Hypothalamus (tissue), 51 donors: ENCODE measurements at places on chromosomes 2 and 18.

DNA sequence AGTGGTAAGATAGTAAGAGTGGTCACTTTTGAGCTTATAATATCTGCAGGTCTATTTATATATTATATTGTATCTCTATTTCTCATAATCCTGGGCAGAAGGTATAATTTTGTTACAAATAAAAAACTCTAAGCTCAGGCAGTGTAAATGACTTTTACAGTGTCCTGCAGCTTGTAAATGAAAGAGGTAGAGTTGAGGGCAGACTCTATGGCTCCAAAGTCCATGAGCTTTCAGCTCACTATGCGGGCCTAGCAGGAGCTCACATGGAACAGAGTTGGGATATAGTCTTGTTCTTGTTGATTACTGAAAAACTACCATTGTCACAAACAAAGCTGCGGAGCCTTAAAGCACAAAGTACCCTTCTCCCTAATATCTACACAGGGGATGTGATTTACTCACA lies 361.4 kb downstream of the LNPK start:
- DNase-seq: no peak

- no peak for DNase-seq
Measured at GRCh38 chr2:164890544-164890943, 48.9 kb upstream of the COBLL1 start.

- no peak for DNase-seq
Measured at GRCh38 chr2:47652061-47652690, 130.8 kb upstream of the MSH6 start.

DNA sequence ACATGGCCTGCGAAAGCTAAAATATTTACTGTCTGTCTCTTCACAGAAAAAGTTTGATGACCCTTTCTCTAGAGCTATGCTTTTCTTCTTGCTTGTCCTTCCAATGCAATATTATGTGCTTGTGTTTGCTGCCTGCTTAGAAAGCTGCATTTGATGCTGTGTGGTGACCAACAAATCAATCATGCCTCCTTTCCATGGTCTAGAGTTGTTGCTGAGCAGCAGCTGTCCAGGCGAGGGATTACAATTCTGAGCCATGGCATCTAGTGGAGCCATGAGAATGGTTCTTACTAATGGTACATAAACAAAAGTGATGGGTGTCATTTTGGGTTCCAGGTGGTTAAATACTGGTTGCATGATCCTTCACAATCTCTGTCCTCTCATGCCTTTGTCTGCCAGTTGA lies 1142.1 kb downstream of the DPP10 start:
- DNase-seq: no peak

DNA sequence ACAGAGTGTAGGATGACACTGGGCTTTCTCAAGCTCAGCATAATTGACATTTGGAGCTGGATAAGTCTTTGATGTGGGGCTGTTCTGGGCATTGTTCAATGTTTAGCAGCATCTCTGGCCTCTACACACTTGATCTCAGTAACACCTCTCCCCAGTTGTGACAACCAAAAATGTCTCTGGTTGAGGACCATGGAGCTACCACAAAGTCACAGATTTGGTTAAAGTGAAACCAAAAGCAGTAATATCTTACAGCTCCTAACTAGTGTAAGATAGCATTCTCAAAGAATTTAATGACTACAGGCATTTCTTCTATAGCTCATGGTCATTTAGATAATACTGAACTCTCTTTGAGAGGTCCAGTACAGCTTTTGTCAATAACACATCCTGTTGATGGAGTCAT lies 23.4 kb upstream of the PAX3 start:
- no peak for DNase-seq

- DNase-seq: no peak
Measured at GRCh38 chr18:42106784-42107183, 151.8 kb downstream of the PIK3C3 start.

- no peak for DNase-seq
Measured at GRCh38 chr2:237441605-237442274, 27.8 kb upstream of the COL6A3 start.

GRCh38 chr2:27262379-27263286 lies at the start of gene SLC30A3:
Gene SLC30A3 (minus strand): TSS chr2:27263047. CDS start chr2:27262906, 141 bp downstream.
- no peak for DNase-seq

DNA sequence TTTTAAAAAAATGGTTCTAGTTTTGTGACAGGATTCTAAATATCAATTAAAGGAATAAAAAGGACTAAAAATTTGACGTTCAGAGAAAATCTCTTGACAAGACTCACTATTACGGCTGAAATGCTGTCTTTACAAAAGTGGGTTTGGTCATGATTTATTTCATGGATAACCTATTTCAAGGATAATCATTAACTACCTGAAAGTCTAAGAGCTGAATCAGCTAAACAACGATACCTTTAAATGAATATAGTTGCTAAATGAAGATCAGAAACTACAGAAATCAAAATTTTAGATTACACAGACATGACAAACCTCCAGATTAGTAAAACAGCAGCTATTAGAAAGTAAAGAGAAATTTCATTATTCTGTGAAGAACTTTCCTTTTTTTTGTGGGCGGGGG lies 35.7 kb downstream of the RTTN start:
- no peak for DNase-seq

GRCh38 chr2:45232818-45233217 lies 223.6 kb upstream of the SIX2 start:
- no peak for DNase-seq

GRCh38 chr18:62663731-62664336 lies 51.5 kb upstream of the PHLPP1 start:
- no peak for DNase-seq

GRCh38 chr2:236749346-236749745 lies 179.7 kb downstream of the ACKR3 start:
- DNase-seq: no peak

GRCh38 chr2:220528180-220528675 lies 900.8 kb downstream of the SLC4A3 start:
- no peak for DNase-seq

GRCh38 chr18:70037431-70038061 lies 89.9 kb upstream of the CD226 start:
- DNase-seq: no peak

DNA sequence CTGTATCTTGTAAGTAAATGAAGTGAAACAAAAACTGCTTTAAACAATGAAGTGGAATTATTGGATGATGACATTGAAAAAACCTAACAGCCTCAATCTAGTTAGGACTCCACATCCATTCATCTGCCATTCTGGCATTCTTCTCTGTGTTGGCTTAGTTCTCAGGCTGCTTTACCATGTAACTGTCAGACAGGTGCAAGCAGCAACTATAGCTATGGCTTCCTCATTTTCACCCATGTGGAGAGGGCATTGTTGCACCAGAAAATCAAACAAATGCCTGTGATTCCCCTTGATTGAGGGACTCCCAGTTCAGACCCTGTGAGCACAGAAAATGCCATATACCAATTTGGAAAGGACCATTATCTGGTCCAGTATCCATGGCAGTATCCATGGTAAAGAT lies 129.5 kb upstream of the NYAP2 start:
- DNase-seq: no peak
